ENCODE measurements at places on chromosomes 5 and 9.

DNA sequence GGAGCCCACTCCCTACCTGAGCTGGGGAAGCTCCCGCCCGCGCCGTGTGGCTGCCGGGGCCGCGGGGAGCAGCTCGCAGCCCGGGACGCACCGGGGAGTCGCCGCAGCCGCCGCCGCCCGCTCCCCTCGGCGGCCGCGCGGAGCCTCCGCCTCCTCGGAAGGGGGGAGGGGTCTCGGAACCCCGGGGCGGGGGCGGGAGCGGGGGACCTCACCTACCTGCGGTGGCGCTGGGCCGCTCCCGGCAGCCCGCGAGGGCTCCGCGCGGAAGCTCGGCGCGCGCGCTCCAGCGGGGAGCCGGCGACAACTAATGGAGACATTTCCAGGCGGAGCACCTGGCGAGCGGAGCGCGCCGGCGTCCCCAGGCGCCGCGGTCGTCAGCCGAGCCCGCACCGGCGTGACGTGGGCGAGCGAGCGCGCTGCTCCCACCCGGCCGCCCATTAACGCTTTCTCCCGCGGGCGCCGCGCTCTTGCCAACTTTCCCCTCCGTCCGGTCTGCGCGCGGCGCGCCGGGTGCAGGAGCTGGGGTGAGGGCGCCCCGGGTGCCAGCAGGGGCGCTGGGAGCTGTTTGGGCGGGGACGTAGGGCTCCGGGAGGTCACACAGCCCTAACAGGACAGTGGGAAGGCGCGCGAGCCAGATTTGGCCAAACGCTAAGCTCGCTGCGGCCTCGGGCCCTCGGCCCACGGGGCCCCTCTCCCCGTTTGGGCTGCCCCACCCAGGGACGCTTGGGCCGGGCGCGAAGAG is 4.3 kb upstream of the IRX4 start:
- no peak for DNase-seq

GRCh38 chr9:117412841-117413240 is 2.0 kb downstream of the ASTN2 start:
- DNase-seq, result no peak

DNA sequence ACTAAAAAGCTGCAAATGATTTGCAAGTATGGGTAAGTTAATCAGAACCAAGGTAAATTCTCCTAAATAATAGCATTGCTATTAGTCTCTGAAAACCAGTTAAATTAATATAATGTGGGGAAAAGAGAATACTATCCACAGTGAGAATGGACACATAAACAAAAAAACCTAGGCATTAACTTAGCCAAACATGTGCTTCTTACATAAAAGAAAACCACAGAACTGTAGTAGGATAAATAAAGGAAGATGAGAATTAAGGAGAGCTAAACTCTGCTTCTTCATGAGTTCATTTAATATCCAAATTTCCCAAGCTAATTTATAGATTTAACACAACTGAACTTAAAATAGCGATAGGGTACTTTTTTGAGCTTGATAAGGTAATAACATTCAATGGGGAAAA is 31.8 kb downstream of the ABCA1 start:
- no peak for DNase-seq

- DNase-seq, result no peak
Measured at GRCh38 chr5:89275066-89275855, 392.3 kb upstream of the MEF2C start.

DNA sequence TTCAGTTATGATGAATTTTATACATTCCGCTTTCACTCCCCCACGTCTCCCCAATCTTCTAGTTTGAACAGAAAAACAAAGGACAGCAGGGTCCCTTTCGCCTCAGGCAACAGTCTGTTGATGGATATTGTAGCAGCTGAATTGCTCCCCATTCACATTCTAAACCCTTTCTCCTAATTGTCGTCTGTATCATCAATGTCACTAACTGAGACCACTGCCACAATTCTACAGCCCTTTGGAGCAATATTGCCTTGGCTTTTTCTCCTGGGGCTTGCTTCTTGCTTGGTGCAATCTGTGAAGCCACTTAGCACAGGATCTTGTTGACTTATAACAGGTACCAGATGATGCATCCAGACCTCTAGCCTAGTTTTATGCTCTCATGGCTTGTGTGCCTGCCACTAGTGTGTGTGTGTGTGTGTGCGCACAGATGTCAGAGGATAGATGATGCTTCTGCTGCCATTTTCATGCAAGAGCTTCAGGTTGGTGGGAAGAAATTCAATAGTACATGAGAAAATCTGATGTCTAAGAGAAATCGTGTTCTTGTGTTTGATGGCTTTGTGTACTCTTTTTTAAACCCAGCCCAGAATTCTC is 195.2 kb upstream of the ISL1 start:
- no peak for DNase-seq

GRCh38 chr5:17487174-17487512 is 10.9 kb upstream of the TAF11L2 start:
- no peak for DNase-seq

GRCh38 chr5:17832949-17833745 is 198.9 kb downstream of the TAF11L14 start:
- no peak for DNase-seq

GRCh38 chr9:136804509-136805206 is 3.1 kb upstream of the RABL6 start:
- DNase-seq, result no peak

GRCh38 chr5:134463991-134464760 is 52.5 kb upstream of the CDKN2AIPNL start:
- DNase-seq, result no peak

DNA sequence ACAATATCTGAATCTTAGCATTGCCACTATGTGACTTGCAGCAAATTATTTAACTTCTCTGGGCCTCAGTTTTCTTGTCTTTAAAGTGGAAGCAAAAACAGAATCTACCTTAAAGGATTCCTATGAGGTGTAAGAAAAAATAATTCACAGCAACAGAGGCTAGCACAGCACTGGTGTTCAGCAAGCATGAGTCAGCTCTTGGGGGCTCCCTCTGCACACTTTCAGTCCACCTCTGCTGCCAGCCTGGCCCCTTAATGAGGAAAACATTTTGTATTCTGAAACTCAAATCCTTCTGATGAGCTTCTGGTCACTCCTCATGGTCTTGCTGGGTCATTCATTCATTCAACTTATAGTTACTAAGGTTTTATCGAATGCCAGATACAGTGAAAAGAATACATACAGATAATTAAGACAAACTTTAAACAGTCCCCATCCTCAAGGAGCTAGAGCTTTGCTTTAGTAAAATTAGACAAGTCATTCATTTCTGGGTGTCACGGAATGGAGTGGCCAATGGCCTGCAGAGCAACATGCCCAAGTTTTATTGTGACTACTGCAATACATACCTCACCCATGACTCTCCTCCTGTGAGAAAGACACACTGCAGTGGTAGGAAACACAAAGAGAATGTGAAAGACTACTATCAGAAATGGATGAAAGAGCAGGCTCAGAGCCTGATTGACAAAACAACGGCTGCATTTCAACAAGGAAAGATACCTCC is 26.8 kb upstream of the IQGAP2 start:
- no peak for DNase-seq

DNA sequence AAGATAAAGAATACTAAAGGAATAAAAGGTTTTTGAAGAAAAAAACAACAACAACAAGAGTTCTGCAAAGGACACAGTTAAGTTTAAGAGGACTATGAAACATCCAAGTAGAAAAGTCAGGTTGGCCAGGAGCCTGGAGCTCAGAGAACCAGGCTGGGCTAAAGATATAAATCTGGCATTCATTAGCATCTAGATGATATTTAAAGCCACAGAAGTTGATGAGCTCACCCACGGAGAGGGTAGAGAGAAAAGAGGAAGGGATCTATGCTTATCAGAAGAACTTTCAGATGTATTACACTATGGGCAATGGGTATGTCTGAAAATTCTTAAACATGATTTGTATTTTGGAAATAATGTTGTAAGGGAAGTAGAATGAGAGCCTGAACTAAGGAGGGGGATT is 9.9 kb downstream of the MIER3 start:
- no peak for DNase-seq

- DNase-seq, result no peak
Measured at GRCh38 chr5:55868846-55869245, 17.7 kb downstream of the IL31RA start.

DNA sequence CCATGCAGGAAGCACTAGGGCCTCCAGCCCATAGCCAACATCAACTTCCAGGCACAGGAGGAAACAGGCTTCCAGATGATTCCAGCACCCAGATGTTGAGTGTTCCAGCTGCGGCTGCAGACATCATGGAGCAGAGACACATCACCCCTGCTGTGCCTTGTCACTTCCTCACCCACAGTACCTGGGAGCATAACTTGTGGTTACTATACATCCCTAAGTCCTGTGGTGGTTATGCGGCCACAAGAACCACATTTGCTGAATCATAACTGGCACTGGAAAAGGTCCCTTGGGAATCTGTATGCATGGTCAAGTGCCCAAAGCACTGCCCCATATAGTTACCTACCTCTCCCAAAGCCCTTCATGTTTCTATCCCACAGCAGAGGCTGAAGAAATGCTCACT is 56.6 kb downstream of the WHRN start:
- no peak for DNase-seq

- DNase-seq, result no peak
Measured at GRCh38 chr9:90915693-90916092, 114.1 kb downstream of the SYK start.

Measured in DMS 273 treated with DMSO at 0.1 percent for 48 hours (cell line).